ENCODE measurements at places on chromosomes 3 and 15.

DNA sequence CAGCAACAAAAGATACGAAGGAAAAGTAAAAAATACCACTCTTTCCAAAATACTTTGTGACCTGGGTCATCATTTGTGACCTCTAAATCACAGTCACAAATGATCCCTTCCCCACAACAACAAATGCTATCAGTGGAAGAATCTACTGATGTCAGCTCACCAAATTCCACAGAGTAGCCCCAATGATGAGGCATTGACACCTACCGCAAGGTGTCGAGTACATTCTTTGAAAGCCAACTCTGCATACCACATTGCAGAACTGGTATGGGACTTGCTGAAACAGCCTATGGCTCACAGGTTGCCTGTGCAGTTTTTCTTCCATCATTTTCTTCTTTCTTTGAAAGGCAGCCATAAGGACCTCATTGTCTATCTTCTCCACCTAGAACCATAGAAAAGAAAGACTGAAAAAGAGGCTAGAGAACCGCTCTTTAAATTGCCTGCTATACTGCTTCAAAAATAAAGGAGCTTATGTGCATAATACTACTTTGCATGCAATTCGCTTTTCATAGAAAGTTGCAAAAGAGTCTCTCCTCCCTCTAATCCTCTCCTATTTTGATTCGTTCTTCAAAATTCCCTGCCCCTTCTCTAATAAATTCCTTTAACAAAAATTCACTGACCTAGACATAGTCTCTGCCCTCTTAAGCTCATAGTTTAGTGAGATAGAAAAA lies 21.4 kb upstream of the KPNA1 start:
- no peak for DNase-seq

DNA sequence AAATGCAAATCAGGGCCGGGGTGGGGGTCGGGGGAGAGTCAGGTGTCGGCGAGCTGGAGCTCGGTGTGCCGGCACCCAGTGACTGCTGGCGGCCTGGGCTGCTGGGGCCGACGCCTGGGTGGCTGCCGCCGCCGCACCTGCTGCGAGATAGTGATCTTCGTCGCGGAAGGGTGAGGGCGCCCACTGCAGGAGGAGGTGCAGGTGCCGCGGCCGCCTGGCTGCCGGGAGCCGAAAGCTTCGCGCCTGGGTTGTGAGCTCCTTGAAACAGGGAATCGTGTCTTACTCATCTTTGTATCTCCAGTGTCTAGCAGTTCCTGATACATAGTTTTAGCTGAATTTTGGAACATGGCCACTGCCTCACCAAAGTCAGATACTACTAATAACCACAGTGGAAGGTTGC lies 64.0 kb upstream of the CPOX start:
- DNase-seq, result peak; percentile 4

DNA sequence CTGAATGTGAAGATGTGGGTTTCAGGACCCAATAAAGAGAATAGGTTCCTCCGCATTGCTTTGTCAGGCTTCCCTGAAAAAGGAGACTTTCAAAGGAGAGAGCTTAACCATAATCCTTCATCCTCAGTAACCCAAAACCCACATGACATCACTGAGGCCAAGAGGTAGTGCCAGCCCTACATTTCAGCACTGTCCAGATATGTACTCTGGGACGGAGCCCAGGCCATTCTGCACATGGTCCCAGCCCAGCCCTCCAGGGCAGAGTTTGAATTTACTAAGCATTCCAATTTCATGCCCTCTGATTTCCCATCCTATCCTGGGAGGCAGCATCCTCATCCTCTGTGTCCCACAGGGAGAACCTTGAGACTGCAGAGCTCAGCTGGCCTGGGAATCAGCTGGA lies 210.5 kb downstream of the GABRB3 start:
- no peak for DNase-seq

DNA sequence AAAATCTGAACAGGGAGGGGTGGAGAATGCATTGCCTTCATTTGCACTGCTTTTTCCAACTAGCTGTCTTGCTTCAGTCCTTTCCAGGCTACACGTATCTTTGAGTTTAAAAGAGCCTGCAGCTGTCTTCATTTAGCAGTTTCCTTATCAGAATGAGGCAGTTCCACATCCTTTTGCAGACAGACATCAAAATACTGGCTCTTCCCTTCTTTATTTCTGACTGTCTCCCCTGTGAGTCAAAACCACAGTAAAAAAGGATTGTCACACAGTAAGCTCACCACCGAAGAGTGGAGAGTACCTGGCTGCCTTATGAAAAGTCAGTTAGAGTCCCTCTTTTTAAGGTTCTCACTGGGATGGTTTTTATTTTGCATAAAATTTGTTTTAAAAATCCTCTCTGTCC lies 205.5 kb upstream of the CD96 start:
- no peak for DNase-seq

DNA sequence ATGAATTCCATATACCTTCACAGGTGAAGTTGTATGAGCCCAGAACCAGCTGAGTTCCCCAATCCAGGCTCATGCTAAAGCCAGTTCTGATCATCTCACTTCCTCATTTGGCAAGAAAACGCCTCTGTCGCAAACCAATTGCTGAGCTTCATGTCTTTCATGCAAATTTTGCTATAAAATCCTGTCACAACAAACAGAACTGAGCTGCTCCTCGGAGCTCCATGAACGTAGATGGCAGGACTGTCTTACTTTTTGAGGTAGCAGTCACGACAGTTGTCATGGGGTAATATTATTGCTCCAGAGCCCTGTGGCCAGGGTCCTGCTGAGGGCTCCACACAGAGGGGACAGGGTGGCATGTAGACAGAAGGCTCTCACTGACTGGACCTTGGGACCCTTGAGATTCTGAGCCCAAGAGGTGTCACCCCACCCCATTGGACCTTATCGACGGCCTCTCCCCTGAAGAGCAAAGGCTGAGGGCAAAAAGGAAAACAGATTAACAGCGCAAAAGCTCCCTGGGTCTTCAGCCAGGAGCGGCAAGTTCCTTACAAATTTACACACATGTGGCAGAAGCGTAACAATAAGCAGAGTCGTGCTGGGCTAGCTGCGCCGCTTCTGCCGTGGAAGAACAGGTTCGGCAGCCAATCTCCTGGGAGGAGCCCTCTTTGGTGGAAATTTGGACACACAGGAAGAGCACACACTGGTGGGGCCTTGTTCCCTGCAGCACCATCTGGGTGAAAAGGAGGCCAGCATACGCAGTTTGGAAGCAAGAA lies 249.2 kb downstream of the OPA1 start:
- no peak for DNase-seq

DNA sequence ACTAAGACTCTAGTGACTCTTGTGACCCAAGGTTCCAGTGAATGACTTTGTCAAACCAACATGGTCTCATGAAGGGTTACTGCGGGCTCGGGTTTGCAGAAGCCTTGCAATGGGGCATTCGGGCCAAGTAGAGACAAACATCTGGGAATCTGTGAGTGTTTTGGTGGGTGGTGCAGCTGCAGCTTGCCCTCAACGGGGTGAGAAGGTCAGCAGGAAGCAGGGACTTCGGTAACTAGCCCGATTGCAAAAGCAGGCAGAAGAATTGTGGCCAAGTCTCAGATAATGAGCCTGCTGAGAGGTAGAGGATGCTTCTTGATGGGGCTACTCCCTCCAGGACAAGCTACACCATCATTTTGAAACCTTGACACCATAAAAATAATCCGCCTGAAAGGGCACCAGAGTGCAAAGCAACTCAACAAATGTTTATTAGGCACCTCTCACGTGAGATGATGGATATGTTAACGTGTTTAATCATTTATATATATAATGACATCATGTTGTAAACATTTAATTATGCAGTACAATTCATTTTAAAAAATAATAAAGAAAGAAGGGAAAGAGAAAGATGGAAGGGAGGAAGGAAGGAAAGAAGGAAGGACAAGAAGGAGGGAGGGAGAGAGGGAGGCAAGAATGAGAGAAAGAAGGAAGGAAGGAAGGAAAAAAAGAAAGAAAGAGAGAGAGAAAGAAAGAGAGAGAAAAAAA lies 263.9 kb upstream of the IGF1R start:
- no peak for DNase-seq

DNA sequence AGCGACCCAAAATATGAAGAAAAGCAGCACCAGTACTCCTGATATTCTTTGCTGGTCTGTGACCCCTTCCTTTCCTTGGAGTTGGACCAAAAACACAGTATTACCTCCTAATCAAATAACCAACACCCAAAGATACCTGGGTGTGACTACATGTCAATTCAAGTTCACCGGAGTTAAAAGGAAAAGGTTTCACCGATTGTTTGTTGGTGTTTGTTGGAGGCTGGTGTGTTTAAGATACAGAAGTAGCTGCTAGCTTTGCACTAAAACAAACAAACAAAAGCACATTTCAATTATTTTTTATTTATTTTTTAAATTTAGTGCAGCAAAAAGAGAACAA lies 81.5 kb downstream of the MYO1E start:
- DNase-seq, result no peak

DNA sequence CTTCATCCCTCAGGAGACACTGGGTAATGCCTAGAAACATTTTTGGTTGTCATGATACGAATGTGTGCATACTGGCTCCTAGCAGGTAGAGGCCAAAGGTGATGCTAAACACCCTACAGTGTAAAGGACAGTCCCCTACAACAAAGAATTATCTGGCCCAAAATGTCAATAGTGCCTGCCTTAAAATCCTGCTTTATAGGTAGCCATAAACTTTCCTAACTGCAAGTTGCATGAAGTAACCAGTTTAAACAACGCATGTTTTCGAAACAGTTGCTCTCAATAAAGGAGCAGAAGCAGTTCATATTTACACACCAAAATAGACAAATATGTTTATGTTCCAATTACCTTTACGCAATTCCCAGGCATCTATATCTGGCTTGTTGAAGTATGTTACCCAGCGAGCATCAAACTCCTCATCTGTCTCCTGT lies 9.1 kb downstream of the COX5A start:
- DNase-seq, result no peak

- no peak for DNase-seq
Observed at GRCh38 chr15:99692825-99693224, 40.4 kb downstream of the LYSMD4 start.

GRCh38 chr3:4897765-4898453 lies 81.3 kb upstream of the BHLHE40 start:
- DNase-seq, result no peak

DNA sequence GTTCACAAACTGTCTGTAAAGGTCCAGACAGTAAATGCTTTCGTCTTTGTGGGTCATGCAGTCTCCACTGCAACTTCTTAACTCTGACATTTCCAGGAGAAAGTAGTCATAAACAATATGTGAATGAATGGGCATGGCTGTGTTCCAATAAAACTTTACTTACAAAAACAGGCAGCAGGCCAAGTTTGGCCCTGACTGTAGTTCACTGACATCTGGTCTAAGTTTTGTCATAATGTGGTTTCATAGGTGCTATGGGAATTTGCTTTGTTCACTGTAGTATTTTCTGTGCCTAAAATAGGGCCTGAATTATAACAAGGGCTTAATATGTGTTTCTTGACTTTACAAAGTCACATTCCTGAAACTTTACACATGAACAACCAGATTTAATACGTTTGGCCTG lies 186.0 kb upstream of the KBTBD8 start:
- no peak for DNase-seq

GRCh38 chr15:70617076-70617910 lies 146.1 kb downstream of the UACA start:
- peak; percentile 58 for DNase-seq

DNA sequence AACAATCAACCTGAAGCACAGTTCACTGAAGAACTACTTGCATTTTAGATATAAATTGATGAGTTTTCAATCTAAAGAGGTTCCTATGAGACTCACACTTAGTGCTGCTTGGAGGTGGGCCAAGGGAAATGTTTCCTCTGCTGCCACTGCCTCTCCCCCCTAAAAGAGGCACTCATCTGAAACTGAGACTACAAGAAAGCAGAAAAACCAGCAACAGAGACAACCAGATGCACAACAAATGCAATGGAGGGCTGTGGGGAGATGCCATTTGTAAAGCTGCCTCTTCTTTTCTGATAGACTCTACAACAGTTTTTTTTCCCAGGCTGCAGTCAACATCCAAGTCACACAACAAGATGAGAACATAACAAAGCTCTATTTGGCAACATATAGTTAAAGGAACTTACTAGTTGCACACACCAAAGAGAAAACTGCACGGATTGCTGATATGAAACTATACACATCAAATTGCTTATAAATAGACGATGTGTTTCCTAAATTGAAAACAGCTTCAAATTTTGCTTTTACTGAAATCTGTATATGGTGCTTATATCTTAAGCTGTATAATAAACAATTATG lies 11.0 kb downstream of the TSPAN3 start:
- no peak for DNase-seq

- DNase-seq, result no peak
Observed at GRCh38 chr3:14678015-14678503, 3.1 kb downstream of the C3orf20 start.

- no peak for DNase-seq
Observed at GRCh38 chr3:179884136-179884535, 152.6 kb downstream of the PEX5L start.

DNA sequence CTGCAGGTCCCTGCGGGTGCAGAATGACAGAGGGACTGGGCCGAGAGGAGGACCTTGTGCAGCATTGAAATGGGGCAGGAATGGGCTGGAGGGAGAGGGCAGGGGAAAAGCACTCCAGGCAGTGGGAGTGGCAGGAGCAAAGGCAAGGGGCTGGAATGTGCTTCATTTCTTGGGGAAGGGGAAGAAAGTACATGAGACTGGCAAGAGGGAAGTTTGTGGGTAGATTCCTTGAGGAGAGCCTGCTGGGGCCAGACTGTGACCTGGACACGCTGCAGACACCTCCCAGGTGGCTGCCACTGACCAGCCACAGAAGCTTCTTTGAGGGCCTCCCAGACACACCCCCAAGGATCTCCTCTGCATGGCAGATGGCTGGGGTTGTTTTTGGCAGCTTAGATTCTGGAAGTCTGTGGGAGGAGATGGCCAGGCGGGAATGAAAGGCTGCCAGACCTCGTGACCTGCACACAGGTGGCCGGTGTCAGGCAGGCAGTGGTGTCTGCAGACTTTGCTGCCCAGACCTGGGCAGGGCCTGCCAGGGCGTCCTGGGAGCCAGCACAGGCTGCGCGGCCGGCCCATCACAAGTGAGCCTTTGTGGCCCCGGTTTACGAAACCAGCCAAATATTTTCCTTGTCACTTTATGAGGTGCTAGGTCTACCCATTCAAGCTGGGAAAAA lies 53.1 kb downstream of the SPSB4 start:
- DNase-seq, result no peak

- no peak for DNase-seq
Observed at GRCh38 chr15:37138591-37139215, 38.4 kb upstream of the MEIS2 start.

DNA sequence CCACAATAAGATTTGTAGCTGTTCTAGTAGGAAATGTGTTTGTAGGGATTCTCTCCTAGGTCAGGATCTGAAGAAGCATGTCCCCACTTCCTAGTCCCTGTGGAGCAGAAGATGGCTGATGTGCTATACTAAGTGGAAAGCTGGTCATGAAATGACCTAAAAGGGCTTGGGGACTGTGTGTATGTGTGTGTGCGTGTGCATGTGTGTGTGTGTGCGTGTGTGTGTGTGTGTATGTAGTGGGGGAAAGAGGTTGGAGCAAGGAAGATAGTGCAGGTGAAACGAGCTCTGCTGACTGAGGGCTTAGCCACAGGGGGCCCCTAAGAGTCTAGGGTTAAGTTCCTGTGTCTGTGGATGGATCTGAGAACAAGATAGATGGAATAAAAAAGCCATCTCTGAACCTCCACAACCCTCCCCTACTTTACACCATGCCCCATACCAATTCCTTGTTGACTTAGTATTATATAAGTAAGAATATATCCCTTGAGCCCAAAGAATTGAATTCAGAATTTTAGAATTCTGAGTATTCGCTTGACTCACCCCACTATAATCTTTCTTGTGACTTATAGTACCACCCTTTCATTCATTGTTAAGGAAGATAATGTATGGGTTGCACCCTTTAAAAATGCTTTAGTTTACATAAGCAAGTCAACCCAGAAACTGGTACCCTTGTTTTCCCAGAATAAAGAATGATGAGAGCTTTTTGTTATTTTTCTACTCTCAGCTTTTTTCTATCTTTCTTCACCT lies 96.1 kb downstream of the RPL22L1 start:
- DNase-seq, result no peak
